GDM1 (cell line): ENCODE measurements at places on chromosomes 1 and 21.

GRCh38 chr1:180800945-180801344, 111.8 kb upstream of the KIAA1614 start:
- no peak for DNase-seq

DNA sequence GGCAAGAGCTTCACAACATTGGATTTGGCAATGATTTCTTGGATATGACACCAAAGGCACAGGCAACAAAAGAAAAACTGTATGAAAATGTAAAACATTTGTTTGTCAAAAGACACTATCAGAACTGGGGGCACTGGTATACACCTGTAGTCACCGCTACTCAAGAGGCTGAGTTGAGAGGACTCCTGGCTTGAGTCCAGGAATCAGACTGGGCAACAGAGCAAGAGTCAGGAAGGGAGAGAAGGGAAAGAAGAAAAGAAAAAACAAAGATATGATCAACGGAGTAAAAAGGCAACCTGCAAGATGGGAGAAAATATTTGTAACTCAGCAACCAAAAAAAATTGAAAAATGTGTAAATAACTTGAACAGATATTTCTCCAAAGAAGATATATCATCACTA, 6.0 kb upstream of the TUT4 start:
- no peak for DNase-seq

GRCh38 chr1:155591770-155592169, 18.2 kb upstream of the MSTO1 start:
- DNase-seq, result peak; percentile 5

DNA sequence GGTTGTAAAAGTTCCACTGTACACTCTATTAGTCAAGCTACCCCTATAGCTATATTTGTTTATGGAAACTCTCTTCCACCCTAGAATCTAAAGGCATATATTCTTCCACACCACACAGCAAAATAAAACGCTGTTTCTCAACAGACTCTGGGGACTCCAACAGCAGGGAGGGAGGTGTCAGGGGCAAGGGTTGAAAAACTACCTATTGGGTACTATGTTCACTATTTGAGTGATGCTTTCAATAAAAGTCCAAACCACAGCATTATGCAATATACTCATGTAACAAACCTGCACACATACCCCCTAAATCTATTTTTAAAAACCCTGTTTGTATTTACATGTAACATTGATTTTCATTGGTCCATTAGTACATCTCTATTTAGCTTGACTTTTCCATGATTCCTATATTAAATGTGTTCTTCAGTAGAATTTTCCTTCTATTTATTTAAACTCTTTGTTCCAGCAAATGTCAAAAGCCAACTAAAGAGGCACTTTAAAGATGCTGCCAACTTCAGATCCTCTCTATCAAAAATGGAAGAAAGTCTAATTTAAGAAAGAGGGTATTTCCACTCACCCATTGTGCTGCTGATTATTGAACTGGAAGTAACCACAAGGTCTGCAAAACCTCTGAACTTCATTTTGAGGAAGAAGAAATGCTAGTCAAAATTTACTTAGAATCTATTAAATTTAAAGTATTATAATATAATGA, 26.2 kb downstream of the RGS7 start:
- no peak for DNase-seq

GRCh38 chr1:151594143-151594625, 17.7 kb upstream of the SNX27 start:
- DNase-seq, result peak; percentile 45

GRCh38 chr1:53913352-53914033, 19.5 kb downstream of the DIO1 start:
- no peak for DNase-seq

- DNase-seq, result no peak
Observed at GRCh38 chr1:112676543-112676942, 2.1 kb downstream of the MOV10 start.

DNA sequence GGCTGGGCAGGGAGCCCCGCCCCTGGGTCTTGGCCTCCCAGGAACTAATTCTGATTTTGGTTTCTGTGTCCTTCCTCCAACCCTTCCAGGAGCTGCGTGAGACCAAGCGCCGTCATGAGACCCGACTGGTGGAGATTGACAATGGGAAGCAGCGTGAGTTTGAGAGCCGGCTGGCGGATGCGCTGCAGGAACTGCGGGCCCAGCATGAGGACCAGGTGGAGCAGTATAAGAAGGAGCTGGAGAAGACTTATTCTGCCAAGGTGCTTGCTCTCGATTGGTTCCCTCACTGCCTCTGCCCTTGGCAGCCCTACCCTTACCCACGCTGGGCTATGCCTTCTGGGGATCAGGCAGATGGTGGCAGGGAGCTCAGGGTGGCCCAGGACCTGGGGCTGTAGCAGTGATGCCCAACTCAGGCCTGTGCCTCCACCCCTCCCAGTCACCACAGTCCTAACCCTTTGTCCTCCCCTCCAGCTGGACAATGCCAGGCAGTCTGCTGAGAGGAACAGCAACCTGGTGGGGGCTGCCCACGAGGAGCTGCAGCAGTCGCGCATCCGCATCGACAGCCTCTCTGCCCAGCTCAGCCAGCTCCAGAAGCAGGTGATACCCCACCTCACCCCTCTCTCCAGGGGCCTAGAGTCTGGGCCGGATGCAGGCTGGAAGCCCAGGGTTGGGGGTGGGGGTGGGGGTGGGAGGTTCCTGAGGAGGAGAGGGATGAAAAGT, 18.5 kb upstream of the SEMA4A start:
- no peak for DNase-seq

- no peak for DNase-seq
Observed at GRCh38 chr1:56494306-56494705, 85.1 kb downstream of the PLPP3 start.

DNA sequence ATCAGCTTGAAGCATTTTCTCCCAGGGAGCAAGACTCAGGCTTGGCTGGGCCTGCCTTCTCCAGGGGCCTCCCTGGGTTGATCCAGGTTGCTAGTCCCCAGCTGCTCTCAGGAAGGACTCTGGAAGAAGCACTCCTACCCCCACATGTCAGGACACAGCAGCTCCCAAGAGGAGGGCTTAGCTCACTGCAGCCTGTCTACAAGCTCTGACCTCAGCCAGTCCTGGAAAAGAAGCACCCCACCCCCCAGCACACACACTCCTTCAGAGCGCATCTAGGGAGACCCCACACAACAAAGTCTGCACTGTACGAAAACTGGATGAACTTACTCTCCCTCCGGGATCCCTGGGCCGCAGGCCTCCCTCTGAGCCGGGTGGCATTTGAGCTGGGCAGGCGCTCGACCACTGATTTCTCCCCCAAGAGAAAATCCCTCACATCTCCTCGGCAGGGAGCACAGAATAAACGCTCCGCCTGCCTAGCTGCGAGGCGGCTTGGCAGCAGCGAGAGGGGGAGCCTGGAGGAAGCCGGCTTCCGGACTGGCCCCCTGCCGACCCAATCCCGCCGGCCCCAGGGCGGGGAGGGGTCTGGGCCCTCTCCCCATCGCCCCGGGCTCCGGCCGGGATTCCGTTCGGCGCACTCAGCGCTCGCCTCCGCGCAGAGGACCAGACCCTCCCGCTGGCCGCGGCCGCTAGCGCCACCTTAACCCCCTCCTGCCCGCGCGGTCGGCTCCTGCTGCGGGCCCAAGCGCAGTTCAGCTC, at the start of gene KCNA2:
Gene KCNA2 (minus strand): TSS at position 458 of the 756 bp plus-strand sequence. CDS start 1,576 bp downstream, outside the sequence.
- DNase-seq, result no peak

- no peak for DNase-seq
Observed at GRCh38 chr1:117607471-117607870, 1.6 kb downstream of the TENT5C start.

- DNase-seq, result no peak
Observed at GRCh38 chr1:5662744-5663126, 329.5 kb downstream of the NPHP4 start.

DNA sequence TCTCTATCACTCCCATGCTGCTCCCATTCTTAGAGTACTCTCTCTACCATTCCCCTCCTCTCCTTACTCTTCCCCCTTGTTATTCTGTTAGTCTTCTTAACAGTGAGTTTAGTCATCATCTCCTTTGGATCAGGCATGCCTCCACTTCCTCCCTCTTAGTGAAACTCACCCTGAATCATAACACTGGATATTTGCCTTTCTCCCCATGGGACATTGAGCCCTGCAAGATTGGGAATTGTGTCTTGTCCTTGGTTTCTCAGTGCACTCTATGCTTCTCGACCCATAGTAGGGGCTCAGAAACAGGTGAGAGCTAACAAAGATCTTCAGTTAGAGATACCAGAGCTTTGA, 68.3 kb upstream of the GCLM start:
- DNase-seq, result no peak

- no peak for DNase-seq
Observed at GRCh38 chr1:202680586-202681352, 29.5 kb downstream of the SYT2 start.

- DNase-seq, result no peak
Observed at GRCh38 chr1:70667494-70668170, 256.6 kb downstream of the CTH start.

- DNase-seq, result no peak
Observed at GRCh38 chr1:24987875-24988557, 57.9 kb upstream of the RUNX3 start.

GRCh38 chr1:72837781-72838180, 555.4 kb upstream of the NEGR1 start:
- no peak for DNase-seq

- DNase-seq, result no peak
Observed at GRCh38 chr1:70641868-70642267, 230.8 kb downstream of the CTH start.

DNA sequence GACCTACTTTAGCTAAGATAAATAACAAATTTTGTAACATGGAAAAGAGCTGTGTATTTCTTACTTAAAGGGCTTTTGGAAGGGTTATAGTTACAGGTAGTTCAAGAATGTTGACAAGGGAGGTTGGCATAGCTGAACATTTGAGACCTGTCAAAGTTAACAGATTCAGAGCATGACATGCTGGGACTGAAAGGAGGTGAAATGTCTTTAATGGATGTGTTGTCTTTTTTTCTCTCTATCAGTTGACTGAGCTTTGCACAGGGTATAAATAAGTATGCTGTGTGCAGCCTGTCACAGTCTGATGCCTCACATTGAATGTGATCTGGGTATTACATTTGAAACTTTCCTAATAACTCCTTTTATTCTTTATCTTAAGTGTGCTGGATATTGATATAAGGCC, 411.9 kb upstream of the ZP4 start:
- DNase-seq, result no peak

DNA sequence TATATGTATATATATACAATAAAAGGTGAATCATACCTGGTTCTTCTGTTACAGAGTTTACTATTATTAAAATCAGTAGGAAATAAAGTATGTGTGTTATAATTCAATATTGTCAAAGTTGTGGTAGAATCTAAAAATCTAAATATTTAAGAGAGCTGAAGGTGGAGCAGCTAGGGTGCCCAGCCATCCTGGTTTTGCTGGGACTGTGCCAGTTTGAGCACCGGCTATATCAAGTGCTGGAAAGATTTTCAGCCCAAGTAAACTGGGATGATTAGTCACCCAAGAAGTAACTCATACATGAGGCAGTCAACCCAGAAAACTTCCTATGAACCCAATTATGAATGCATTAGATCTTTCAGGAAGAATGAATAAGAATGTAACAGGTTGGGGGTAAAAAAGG, 16.9 kb upstream of the KRTAP19-5 start:
- no peak for DNase-seq

DNA sequence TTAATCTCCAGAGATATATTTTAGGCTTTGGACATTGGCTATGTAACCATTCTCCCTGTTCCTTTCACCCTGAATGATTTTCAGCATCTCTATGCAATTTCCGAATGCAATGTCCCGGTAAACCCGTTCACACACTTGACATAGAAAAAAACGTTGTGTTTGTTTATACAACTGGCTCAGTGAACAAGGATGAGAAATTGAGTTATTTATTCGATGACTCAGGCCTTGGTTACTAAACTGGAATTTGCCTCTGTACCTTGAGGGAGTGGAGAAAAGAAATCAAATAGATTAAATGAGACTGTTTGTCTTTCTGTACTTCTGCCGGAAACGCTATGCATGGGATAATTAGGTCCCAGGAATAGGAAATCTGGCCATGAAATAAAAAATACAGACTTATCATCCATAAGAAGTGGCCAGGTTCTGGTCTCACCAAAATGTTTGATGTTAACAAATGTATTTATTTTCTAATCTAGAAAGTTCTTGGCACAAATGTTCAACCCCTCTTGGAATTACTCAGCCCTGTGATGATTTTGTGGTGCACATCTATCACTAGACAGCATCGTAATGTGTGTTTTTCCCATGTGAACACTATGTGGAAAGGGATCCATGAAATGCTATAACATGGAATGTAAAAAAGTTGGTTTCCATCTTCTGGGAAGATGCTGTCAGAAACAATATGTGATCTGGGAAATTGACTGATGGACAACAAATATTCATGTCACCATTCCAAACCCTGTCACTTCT, 253.9 kb downstream of the DUSP10 start:
- no peak for DNase-seq

DNA sequence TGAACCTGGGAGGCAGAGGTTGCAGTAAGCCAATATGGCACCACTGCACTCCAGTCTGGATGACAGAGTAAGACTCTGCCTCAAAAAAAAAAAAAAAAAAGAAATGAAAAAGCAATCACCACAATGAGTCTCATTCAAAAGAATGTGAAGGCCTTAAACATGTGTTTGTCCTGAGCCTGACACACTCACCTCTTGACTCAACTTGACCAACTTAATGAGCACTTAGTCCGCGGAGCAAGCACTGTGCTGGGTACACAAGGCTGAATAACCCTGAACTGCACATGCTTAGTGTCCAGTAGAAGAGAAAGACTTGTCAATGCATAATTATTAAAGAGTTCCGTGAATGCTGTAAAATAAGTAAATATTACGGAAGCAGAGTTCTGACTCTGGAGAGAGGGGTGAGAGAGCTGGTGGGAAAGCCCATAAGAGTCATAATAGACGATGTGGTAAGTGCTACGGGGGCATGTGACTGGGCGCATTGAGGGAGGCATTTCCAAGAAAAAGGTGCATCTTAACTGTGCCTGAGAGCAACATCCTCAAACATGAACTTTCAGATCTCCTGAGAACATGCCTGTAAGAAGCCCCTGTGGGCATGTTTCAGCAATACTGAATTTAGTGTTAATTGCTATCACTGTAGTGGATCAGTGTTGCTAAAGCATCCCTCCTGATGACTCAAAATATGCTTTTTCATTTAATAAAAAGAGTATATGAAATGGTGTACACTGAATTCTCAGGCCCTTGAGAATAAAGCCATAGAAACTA, 27.2 kb downstream of the MCOLN2 start:
- DNase-seq, result no peak

- no peak for DNase-seq
Observed at GRCh38 chr1:3285106-3285740, 169.2 kb upstream of the ARHGEF16 start.

- peak; percentile 82 for DNase-seq
Observed at GRCh38 chr1:64744492-64745180, at the start of gene RAVER2. RAVER2 (plus strand) TSS chr1:64745075; CDS start chr1:64745173, 98 bp downstream.

GRCh38 chr1:226688808-226689207, 50.3 kb downstream of the ITPKB start:
- DNase-seq, result no peak

GRCh38 chr1:23103001-23103889, 65.4 kb downstream of the LUZP1 start:
- DNase-seq, result peak; percentile 24

GRCh38 chr1:218666263-218666662, 321.1 kb downstream of the TGFB2 start:
- DNase-seq, result no peak
